ENCODE measurements at places on chromosomes 13 and 19.
A peak's percentile ranks its signal among the peaks of the same experiment; 100 is the strongest.

DNA sequence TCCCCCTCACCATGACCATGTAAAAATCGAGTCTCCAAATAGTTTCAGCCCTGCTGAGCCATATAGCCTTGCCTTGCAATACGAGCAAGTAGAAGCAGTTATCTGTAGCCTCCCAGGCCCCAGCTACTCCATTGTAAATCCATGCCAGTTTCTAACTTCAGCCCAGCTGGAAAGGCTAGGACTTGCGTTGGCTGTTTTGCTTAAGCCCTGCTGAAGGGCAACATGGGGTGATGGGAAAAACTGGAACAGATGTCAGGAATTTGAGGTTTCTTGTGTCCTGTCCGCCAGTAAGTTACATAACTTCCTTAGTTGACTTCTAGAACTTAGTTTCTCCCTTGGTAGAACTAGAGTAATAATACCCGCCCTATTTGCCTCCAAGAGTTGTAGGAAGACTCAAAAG lies 216.0 kb upstream of the SERP2 start:
- no peak for DNase-seq

GRCh38 chr13:97346561-97347254 lies 87.3 kb upstream of the RAP2A start:
- DNase-seq, result no peak

- DNase-seq, result no peak
Measured at GRCh38 chr19:5318306-5318705, 22.3 kb downstream of the PTPRS start.

GRCh38 chr19:678791-679388 lies 2.7 kb downstream of the FSTL3 start:
- DNase-seq, result no peak

- DNase-seq, result peak; percentile 45
Measured at GRCh38 chr13:19587635-19588300, 26.4 kb upstream of the TPTE2 start.

DNA sequence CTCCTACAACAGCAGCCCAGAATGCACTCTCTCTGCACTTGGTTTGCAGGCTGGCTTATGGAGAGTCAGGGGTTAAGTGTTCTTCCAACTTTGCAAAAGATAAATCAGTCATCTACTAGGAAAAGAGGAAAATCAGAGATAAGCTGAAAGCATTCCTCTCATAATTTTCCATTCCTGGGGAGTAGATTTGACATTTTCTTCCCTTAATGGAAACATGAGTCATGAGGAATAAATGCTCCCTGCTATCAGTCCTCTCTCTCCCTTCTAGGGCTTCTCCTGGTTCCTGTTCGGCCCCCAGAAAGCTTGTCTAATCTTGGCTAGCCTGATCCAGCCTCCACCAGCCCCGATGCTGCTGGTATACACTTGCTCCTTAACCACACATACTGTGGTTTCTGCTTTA lies 28.4 kb upstream of the ENOX1 start:
- no peak for DNase-seq

GRCh38 chr13:20353973-20354372 lies 121.9 kb upstream of the GJB6 start:
- DNase-seq, result no peak

- DNase-seq, result no peak
Measured at GRCh38 chr13:52319876-52320275, 86.1 kb downstream of the THSD1 start.

DNA sequence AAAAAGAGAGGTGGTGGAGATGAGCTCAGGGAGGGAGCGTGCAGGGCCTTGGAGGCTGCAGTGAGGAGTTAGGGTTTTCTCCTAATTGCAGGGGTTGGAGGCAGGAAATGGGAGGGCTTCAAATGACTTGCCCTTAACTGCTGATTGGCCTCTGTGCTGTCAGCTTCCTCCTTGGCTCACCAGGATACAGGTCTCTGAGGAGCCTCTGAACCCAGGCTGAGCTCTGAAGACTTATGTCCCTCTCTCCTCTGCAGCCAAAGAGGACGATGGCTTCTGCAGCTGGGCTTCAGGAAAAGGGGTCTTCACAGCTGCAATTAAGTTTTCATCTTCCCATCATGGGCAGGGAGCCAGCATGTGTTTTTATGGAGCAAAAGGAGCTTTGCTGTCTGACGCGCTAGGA lies 6.7 kb upstream of the RANBP3 start:
- no peak for DNase-seq

Data from CD4-positive, alpha-beta T cell treated with Interleukin-15 for 4 hours (primary cell).